ENCODE measurements at places on chromosomes 2 and 18.

GRCh38 chr2:42567364-42567763, 1.1 kb upstream of the MTA3 start:
- no peak for DNase-seq

GRCh38 chr18:42274488-42275137, 319.6 kb downstream of the PIK3C3 start:
- peak; percentile 1 for DNase-seq

DNA sequence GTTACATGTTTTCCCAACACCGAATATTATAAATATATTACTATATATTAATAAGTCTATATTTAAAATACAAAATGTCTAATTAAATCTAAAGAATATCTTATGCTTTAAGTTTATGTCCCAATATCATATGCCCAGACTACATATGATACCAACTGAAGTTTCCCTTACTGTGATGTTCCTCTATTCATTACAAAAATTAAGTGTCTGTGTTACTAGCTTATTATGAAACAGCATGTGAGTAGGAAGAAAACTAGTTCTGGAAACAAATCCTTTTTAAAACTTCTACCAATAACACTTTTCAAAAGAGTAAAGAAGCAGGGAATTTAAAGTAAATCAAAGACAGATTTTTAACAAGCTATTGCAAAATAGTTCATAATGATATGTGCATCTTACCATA, 17.8 kb downstream of the HNRNPLL start:
- DNase-seq: no peak

DNA sequence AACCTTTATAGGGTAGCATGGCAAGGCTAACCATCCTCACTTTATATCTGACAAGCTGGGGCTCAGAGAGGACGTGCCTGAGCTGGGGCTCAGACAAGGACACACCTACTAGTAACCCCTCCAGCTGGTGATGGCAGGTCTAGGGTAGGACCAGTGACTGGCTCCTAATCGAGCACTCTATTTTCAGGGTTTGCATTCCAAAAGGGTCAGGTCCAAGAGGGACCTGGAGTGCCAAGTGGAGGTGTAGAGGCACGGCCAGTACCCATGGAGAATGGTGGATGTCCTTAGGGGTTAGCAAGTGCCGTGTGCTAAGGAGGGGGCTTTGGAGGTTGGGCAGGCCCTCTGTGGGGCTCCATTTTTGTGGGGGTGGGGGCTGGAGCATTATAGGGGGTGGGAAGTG, 1.2 kb upstream of the DES start:
- no peak for DNase-seq

DNA sequence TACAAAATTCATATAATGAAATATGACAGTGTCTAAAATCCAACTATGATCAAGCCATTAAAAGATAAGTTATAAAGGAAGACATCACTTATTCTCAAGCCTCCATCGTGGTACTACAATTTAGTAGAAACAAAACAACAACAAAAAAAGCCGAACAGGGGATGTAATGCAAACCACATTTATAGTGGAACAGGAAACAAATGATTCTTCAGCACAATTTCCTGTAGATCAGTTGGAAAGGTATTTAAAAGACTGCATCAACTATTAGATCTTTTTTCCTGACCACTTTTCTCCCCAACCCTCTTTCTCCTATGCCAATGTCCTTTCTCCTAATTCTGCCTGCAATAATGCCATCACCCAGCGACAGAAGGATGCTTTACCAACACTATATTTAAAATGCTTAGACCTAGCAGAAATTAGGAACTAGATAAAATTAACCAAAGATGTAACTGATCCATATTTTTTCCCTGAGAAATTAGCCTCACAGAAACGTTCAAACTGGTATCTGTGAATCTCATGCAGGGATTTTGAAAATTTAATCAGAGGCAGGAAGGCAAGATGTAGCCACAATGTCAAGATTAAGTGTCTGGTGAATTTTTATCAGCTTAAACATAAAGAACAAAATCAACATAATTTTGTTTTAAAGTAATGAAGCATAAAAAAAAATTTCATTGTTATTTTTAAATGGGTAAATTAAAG, 271.4 kb downstream of the TCF4 start:
- DNase-seq: no peak

- DNase-seq: peak; percentile 10
Observed at GRCh38 chr18:68847219-68847837, 49.4 kb downstream of the CCDC102B start.

DNA sequence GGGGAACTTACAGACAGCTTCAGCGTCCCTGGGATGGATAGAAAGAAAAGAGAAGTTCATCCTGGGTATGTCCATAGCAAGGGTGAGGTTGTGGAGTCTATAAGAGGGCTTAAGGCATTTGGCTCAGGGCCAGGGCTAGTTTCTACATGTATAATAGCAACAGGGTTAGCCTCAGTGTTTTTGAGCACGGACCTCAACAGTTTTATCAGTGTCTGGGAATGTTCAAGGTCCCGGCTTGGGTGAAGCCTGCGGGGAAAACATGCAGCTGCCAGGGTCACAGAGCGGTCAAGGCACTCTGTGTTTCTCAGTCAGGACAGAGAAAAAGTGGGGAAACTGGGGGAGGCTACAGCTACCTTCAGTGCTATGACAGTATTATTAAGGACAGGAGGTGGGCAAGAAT, 427.7 kb upstream of the HS6ST1 start:
- no peak for DNase-seq

DNA sequence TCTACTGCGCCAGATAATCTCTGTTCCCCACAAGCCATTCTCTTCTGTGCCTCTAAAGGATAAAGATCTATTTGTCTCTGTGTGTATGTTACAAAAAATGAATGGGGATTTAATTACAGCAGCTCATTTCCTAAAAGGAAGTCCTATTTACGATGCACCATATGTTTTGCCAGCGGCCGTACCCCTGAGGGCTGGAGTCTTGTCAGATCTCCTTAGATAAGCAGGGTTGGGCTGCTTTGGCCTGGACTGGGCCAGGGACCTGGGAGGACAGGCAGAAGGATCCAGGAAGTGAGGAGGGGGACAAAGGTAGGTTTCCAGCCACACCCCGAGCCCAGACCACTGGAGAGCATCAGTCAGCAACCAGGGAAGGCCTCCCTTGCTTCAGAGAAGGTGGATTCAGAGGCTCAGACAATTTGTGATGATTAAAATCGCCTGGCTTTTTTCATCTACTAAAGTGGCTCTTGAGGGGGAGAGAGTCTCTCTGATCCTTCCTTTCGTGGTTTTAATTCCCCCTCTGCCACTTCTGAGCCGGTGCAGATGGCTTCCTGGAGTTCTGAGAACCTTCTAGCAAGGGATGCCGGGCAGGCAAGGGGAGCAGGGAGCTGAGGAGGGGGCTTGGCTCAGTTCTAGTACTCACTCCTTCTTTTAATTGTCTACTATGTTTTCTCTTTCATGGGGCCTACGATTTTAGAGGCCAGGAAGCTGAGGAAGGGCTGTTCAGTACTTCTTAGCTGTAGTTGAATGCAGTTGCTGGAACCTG, 42.1 kb downstream of the MYCN start:
- DNase-seq: no peak

DNA sequence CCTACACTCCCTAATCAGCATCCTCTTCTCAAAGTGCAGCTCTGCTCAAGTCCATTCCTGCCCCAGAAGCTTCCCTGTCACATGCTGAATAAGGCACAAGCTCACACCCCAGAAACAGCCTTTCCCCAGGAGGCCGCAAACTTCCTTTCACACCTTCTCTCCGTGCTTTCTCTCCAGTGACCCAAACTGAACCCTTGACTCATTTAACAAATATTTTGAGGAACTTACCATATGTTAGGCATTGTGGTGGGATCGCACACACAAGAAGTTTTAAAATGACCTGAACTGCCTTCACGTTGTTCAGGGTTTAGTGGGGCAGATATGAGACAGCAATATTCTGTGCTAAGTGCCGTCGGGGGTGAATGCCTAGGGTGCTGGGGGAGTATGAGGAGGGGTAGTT, 161.3 kb downstream of the INSIG2 start:
- DNase-seq: no peak

DNA sequence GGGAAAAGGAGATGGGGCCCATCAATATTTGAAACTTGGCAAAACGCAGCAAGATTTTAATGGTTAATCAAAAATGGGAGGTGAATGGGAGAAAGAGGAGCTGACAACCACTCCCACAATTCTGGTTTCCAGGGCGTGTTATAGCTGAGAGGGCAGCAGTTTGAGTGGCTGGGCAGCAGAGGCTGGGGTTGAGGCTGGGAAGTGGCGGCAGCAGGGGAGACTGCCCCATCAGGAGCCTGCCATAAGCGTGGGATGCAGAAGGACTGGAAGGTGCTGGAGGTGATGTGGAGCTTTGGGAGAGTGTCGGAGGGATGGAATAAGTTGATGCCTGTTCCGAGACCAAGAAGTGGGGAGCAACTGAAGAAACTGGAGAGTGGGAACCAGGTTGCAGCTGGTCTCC, 48.9 kb upstream of the SH3RF3 start:
- DNase-seq: no peak

DNA sequence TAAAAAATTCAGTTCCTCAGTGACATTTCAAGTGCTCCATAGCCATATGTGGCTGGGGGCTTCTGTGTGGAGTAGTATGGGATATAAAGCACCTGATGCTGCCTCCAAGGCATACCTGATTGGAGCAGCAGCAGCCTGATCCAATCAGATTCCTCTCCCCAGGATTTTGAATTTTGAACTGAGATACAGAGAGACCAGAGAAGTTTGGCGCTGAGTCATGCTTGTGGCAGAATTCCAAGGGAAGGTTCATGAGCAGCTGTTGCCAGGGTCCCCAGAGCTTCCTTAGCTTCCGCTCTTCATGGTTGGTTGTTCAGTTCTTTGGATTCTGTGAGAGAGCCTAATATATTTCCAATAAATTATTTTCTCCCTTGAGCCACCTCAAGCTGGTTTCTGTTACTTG, 29.0 kb upstream of the CFAP36 start:
- DNase-seq: no peak

- no peak for DNase-seq
Observed at GRCh38 chr18:46466234-46467160, 190.5 kb downstream of the LOXHD1 start.

DNA sequence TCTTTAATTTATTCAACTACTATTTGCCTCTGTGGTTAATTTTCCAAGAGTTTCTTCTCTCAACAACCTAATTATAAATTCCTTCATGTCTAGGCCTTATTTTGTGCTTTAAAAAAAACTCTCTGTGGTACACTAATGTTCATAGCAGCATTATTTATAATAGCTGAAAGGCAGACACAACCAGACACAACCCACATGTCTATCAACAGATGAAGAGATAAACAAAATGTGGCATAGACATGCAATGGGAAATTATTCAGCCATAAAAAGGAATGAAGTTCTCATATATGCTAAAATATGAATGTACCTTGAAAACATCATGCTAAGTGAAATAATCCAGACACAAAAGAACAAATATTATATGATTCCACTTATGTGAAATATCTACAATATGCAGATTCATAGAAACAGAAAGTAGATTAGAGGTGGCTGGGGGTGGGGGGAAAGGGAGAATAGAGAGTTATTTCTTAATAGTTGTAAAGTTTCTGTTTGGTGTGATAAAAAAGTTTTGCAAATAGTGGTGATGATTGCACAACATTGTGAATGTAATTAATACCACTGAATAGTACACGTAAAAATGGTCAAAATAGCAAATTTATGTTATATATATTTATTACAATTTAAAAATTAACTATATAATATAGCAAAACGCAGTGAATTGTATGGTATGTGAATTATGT, 28.1 kb upstream of the RASGRP3 start:
- no peak for DNase-seq

DNA sequence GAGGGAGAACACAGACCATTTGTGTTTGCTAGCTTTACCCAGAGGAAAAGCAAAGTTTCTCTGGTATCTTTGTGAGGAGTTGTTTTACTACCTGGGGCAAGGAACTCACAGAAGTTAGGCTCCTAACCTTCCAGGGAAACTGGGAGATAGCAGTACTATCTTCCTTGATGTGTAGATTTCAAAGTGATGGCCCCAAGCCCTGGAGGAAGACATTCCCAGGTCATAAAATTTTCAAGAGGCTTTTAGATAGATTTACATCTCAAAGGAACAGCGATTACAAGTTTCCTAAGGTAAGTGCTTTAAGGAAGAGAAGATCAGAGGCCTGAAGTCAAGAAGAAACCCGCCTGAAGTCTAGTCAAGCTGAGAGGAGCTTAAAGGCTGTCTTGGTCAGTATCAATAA, 1187.8 kb upstream of the TMEFF2 start:
- DNase-seq: no peak

- DNase-seq: no peak
Observed at GRCh38 chr2:207044379-207045362, 105.4 kb downstream of the CPO start.
